Naive thymus-derived CD8-positive, alpha-beta T cell (primary cell): ENCODE measurements at places on chromosomes 2 and 18.

DNA sequence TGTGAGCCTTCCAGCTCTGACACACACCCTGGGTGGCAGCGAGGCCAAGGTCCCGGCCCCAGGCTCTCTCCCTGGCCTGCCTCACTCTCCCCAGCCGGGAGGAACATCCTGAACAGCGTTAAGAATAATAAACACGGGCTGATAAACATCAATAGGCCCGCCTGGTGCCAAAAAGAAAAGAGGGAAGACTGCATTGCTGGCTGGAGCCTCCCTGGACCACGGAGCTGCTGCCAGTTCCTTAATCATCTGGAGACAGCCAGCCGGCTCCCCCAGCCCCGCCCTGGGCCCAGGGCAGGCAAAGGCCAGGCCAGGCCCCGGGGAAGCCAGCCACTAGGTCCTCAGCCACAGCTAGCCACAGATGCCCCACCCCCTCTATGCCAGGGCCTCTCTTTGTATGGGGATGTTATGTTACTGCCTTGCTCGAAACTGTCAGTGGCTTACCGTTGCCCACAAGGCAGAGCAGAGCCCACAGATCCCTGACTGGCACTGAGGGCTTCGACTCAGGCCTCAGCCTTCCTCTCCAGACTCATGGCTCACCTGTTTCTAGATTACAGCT, 293.7 kb downstream of the DYSF start:
- peaks cover 44% of the 10 kb centered on the region for H3K27me3 ChIP-seq
- H3K27ac ChIP-seq, result no peak overlapping the region
- no peak for DNase-seq
- H3K4me1 ChIP-seq, result no peaks in the 10 kb centered on the region

GRCh38 chr2:127455566-127456493, 37.6 kb downstream of the PROC start:
- H3K36me3 ChIP-seq, result peaks cover 37% of the 10 kb centered on the region
- no peaks in the 10 kb centered on the region for H3K27me3 ChIP-seq
- no peak overlapping the region for H3K27ac ChIP-seq

DNA sequence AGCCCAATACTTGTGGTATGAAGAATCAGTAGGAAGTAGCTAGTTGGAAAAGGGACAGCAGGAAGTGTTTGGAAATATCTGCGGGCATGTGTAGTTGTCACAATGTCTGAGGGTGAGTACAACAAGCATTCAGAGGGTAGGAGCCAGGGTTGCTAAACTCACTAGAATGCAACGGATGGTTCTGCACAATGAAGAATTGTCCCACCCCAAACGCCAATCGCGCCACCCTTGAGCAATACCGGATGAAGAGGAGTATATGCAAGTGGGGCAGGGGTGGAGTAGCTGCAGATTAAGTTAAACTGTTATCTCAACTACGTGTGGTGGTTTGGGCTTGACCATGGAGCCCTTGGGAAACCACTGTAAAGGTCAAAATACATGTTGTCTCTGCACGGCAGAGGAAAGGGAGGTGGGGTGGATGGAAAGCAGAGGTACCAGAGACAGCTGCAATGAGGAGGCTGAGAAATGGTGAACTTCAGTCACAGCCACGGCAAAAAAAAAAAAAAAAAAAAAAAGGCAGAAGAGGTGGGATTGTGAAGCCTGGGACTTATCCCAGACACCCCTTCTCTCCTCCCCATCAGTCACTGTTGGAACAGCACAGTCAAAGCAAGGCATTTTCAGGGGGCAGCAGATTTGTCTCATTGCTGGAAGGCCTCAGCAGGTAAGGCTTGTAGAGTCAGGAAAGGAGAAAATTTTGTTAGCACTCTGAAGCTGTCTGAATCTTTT, 5.2 kb downstream of the CCL20 start:
- no peaks in the 10 kb centered on the region for H3K4me1 ChIP-seq
- no peak overlapping the region for H3K27ac ChIP-seq
- peaks cover 33% of the 10 kb centered on the region for H3K27me3 ChIP-seq
- no peak overlapping the region for H3K4me3 ChIP-seq
- DNase-seq, result no peak

DNA sequence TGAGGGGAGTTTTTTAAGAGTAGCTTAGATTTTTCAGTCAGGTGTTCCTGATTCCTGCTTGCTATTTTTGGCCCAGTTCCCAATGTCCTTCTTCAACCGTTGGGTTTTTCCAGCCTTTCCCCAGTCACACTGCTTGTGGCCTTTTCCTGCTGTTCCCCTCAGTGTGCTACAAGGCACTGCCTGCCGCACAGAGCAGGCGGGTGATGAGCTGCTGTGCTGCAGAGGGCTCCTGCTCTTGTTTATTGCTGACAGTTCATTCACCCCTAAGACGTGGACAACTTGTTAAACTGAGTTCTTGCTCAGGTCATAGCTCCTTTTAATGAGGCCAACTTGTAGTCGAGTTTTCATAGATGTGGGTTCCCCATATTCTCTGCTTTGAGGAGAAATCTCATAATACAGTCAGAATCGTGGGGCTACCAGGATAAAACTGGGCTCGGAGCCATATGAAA, 20.6 kb downstream of the EIF4E2 start:
- H3K36me3 ChIP-seq, result peaks cover 33% of the 10 kb centered on the region
- peaks cover 6% of the 10 kb centered on the region for H3K4me1 ChIP-seq
